ENCODE measurements at places on chromosomes 1 and 21.

- DNase-seq: no peak
Observed at GRCh38 chr1:65698590-65698989, 94.1 kb upstream of the PDE4B start.

DNA sequence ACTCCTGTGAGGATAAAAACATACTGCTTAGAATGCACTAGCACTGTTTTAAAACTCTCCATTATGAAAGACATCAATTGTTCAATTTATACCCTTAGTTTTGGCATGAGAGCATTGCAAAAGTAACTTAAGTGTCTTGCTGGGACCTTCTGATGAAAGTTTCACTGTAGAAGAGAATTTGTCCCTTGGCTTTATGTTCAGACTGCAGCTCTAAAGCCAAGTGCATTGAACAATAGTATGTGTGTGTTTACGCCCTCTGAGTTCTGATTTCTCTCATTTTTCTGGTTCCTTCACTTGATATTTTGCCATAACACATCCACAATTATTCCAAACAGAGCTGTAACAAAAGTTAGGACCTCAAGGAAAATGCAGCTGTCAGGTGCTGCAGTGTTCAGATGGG, 474.6 kb downstream of the DISC1 start:
- DNase-seq: no peak

- no peak for DNase-seq
Observed at GRCh38 chr1:103517380-103518047, 8.0 kb upstream of the RNPC3 start.

GRCh38 chr1:83620016-83620415, 378.9 kb downstream of the TTLL7 start:
- no peak for DNase-seq

- DNase-seq: no peak
Observed at GRCh38 chr1:178954325-178954690, 71.4 kb upstream of the FAM20B start.

GRCh38 chr1:181134543-181135436, 46.3 kb downstream of the IER5 start:
- DNase-seq: peak; percentile 17

- DNase-seq: no peak
Observed at GRCh38 chr1:12524266-12524665, 93.7 kb downstream of the DHRS3 start.
